ENCODE measurements at places on chromosomes 5 and 9. TPM values are rescaled to one million over a fixed set of nuclear protein-coding genes. Genes with fewer than 3 reads are reported as not detected.

- DNase-seq: no peak
Measured at GRCh38 chr5:68115584-68115983, 100.0 kb upstream of the PIK3R1 start.

GRCh38 chr5:76199336-76200318 lies 116.4 kb downstream of the SV2C start:
- DNase-seq: peak; percentile 13

The PCDHA7 gene
- 0.32 TPM for polyA plus RNA-seq

The INSL6 gene
- 0.73 TPM for polyA plus RNA-seq

DNA sequence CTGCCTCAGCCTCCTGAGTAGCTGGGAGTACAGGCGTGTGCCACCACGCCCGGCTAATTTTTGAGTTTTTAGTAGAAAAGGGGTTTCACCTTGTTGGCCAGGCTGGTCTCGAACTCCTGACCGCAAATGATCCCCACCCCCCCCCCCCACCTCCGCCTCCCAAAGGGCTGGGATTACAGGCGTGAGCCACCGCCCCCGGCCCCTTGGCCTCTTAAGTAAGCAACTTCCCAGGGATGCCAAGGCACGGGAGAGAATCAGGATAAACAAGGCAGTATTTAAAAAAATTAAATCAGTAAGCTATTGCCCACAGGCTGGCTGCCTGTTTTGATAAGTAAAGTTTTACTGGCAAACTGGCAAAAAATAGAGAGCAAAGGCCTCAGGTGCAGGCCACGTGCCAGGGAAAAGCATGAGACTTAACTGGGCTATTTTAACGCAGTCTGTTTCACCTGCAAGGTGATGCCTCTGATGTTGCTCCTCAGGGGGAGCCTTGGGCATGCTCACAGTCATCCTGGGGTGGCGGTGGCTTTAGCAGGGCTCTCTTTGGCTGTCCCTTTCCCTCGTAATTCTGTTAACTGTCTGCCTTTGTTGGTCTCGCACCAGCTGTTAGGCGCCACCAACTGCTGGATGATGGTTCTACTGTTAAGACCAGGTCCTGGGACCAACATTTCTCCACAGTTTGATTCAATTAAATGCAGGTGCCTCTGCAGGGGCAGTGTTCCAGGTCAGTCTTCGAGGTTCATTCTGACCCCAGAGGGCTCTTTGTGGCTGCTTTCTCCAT lies 19.4 kb upstream of the RNF130 start:
- DNase-seq: peak; percentile 16

The IFNK gene
- not detected for polyA plus RNA-seq

- DNase-seq: no peak
Measured at GRCh38 chr9:14445946-14446345, 132.0 kb upstream of the NFIB start.

DNA sequence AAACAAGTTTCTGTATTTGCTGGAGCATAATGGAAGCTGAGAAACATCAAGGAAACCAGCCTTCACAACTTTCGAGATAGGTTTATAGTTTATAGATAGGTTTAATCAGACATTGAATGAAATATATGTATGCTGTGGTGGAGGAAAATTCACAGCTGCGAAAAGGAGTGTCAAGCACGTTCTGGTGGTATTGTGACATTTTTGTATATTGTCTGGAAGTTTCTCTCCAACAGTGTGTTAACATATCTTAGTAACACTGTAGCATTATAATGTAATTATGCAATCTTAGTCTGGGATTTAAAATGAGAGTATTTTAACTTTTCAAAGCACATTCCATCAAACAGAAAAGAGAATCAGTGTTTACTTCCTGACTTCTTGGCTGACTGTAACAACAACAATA lies 50.0 kb downstream of the FCHO2 start:
- DNase-seq: peak; percentile 26

The HRH2 gene
- polyA plus RNA-seq: 8.8 TPM

DNA sequence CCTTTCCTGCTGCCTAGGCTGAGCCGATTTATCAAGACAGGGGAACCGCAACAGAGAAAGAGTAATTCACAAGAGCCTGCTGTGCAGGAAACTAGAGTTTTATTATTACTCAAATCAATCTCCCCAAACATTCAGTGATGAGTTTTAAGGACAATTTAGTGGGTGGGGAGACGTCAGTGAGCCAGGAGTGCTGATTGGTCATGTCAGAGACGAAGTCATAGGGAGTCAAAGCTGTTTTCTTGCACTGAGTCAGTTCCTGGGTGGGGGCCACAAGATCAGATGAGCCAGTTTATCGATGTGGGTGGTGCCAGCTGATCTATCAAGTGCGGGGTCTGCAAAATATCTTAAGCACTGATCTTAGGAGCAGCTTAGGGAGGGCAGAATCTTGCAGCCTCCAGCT lies 19.0 kb downstream of the SNX24 start:
- DNase-seq: no peak

The DOK3 gene
- polyA plus RNA-seq: 6.4 TPM

DNA sequence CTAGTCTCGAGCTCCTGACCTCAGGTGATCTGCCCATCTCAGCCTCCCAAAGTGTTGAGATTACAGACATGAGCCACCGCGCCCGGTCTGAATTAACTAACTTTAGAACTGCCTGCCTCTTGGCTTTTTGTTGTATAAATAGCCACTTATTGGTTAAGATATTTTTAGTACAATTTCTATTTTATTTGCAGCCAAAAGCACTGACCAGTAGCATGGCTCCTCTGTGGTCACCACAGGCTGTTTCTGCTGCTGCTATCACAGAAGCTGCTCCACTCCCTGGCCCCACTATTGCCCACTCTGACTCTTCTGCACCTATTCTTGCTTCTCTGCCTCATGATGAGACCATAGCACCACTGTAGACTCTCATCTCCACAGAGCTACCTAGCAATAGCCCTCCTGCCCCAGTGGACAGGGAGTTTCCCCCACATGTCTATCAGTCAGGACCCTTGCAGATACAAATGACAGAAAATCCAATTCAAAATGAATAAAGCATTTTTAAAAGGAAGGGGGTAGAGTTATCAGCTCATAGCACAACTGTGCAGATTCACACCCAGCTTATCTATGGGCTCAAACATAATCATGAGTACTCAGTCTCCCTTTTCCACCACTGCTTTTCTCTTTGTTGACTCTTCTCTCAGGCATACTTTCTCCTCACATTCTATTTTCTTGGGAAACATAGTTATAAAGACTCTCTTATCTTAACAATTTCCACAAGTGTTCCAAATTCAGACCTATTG lies 151.8 kb upstream of the EPB41L4A start:
- no peak for DNase-seq

GRCh38 chr5:15585841-15586591 lies 86.0 kb downstream of the FBXL7 start:
- peak; percentile 15 for DNase-seq

GRCh38 chr5:176823869-176824412 lies 13.6 kb downstream of the UNC5A start:
- no peak for DNase-seq

The MYOT gene
- polyA plus RNA-seq: 8.3 TPM

- DNase-seq: no peak
Measured at GRCh38 chr5:56761151-56761885, 54.0 kb upstream of the MAP3K1 start.

DNA sequence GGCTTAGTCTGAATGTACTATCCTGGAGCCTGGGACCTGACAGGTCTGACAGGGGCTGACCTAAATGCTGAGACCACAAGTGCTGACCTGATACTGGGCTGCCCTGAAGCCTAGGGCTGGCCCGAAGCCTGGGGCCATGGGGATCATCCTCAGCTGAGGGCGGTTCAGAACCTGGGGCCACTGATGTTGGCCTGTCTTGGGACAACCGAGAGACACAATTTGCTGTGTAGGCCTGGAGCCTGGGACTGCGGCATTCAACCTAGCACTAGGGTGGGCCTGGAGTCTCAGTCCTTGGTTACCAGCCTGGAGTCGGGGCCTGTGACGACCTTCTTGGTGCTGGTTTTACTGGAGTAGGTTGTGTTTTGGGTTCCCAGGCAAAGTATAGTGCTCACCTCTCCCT lies 46.3 kb downstream of the SRFBP1 start:
- DNase-seq: no peak

DNA sequence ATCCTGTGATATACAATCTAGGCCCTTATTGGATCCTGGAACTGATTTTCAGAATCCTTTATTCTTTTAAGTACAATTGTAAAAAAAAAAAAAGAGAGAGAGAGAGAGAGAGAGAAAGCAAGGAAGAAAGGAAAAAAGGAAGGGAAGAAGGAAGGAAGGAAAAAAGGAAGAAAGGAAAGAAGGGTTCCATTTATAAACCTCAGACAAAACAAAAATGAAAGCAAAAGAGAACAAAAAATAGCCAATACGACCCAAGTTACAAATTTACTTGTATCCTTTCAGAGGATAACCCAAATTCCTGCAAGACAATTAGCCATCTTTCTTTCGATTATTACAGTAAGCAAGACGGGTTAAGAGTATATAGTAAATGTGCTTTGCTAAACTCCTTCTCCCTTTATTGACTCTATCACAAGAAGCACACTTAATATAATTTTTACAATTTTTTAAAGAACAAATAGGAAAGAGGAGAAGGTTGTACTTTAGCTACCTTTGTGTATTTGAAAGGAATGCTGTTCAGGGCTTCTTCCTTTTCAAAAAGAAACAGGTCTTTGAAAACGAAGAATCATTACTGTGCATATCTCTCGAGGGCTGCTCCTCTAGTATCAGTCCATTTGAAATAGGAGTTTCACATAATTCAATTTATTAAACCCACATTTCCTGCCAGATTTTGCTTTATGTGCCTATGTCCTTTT lies 543.3 kb downstream of the RAB3C start:
- no peak for DNase-seq

DNA sequence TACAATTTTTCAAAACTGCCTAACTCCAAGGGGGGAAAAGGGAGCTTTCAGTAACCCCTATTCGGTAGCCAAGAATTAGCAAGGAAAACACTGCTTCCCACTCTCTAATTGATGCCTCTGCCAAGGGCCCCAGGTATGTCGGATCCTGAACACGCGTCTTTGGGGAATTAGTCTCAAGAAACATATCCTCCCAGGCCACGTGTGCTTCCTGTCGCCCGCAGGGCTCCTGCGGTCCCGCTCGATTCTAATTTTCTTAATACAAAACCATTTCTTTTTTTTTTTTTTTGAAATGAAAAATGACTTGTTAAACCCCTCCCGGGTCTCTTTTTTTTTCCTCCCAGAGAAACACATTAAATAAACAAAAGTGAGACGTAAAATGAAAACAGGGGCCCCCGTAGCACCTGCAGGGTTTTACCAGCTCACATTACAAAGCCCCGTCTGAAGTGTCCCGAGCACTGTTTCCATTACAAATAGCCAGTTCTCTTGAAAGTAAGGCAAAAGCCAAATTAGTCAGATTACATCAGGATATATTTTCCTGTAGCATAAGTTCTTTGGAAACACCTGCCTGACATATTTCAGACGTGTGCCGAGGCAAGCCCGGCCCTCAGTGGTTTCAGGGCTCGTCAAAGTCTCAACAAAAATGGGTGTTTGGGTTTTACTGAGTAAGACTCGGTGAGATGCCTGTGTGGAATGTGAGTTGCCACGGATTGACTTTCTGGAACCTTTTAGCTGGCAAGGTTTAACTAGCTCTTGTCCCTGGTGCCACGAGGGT lies 21.5 kb downstream of the SMIM23 start:
- no peak for DNase-seq

The BAAT gene
- polyA plus RNA-seq: 0.74 TPM

The ADAMTS12 gene
- 36.3 TPM for polyA plus RNA-seq

- DNase-seq: no peak
Measured at GRCh38 chr5:142684508-142685041, 1.3 kb downstream of the FGF1 start.

The NIPAL4 gene
- polyA plus RNA-seq: 0.04 TPM

- no peak for DNase-seq
Measured at GRCh38 chr5:29960323-29960722, 1233.2 kb upstream of the CDH6 start.

GRCh38 chr9:114413861-114414301 lies 26.1 kb upstream of the AKNA start:
- no peak for DNase-seq

The DIRAS2 gene
- polyA plus RNA-seq: 0.57 TPM

The CDH18 gene
- 1.6 TPM for polyA plus RNA-seq

DNA sequence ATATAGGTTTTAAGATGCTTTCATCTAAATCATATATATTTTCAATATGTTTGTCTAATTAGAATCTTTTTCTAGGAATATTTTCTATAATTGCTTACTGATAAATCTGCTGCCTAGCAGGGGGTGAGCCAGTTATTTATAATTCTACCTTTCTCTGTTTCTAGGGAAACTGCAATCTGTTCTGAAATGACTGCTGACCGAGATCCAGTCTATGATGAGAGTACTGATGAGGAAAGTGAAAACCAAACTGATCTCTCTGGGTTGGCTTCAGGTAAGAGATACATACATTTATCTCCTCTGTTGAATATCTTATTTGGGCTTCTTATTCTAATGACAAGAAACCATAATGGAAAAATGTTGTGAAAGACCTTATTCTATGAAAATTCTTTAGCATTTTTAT lies 127.3 kb downstream of the XRCC4 start:
- DNase-seq: no peak

The SURF1 gene
- polyA plus RNA-seq: 25.8 TPM

The PPP1R26 gene
- 26.3 TPM for polyA plus RNA-seq

DNA sequence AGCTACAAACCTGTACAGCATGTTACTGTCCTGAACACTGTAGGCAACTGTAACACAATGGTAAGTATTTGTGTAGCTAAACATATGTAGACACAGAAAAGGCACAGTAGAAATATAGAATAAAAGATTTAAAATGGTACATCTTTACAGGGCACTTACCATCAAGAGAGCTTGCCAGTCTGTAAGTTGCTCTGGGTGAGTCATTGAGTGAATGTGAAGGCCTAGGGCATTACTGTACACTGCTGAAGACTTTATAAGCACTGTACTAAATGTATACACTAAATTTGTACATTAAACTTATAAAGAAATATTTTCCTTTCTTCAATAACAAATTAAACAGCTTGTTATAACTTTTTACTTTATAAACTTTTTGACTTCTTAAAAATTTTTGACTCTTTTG lies 20.5 kb downstream of the ADRB2 start:
- DNase-seq: no peak

- no peak for DNase-seq
Measured at GRCh38 chr5:96079075-96079474, 117.4 kb upstream of the ELL2 start.

The ST6GALNAC4 gene
- polyA plus RNA-seq: 25.1 TPM

GRCh38 chr5:175610898-175611297 lies 47.0 kb upstream of the HRH2 start:
- no peak for DNase-seq

DNA sequence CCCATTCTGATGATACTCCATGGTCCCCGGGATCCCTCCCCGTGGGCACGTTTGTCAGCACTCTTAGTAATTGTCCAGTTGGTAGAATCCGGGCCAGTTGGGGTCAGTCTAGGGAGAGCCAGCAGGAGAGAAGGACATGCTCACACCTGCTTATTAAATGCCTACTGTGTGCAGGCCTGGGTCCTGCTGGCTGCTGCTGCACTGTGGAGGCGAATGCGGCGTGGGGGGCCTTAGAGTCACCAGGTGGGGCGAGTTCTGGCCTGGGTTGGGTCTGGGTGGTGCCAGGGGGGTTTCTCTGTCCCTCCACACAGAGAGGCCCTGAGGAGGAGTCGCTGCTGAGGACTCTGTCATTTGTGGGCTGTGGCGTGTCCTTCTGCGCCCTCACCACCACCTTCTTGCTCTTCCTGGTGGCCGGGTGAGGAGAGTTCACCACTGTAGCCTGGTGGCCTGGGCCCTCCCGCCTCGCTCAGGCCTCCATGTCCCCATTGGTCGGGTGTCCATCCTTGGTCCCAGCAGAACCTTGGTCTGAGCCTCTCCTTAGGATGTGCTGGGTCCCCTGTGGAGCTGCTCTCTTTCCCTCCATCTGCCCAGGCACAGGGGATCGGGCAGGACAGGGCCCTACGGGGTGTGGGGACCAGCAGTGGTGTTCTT lies 17.3 kb downstream of the ADGRD2 start:
- no peak for DNase-seq

Measured in right lung (tissue), 10 donors.